ENCODE measurements at places on chromosomes 2 and 18. TPM values are rescaled to one million over a fixed set of nuclear protein-coding genes. Genes with fewer than 3 reads are reported as not detected.

ZEB2 gene
- 31.3 TPM for total RNA-seq

KCNK3 gene
- 0.09 TPM for total RNA-seq

COL4A4 gene
- 15.9 TPM for total RNA-seq

MC4R gene
- total RNA-seq = not detected

TRIM43 gene
- not detected for total RNA-seq

BIRC6 gene
- total RNA-seq = 40.9 TPM

ITM2C gene
- 220 TPM for total RNA-seq

WNT6 gene
- not detected for total RNA-seq

RFTN2 gene
- 23.0 TPM for total RNA-seq

NYAP2 gene
- not detected for total RNA-seq

CHRND gene
- 0.26 TPM for total RNA-seq

TMEM247 gene
- total RNA-seq = not detected

KCNG2 gene
- total RNA-seq = 2.2 TPM

BUB1 gene
- 1.6 TPM for total RNA-seq

OST4 gene
- 432 TPM for total RNA-seq

GPBAR1 gene
- not detected for total RNA-seq

GNAL gene
- 1.3 TPM for total RNA-seq

CLK1 gene
- total RNA-seq = 38.5 TPM

SIGLEC15 gene
- not detected for total RNA-seq

ATP9B gene
- 13.8 TPM for total RNA-seq

FOXI3 gene
- not detected for total RNA-seq
